Activated CD8-positive, alpha-beta memory T cell treated with anti-CD3 and anti-CD28 coated beads, Interleukin-2, amount 50 U/mL, for 48 hours (primary cell): ENCODE measurements at places on chromosomes 7 and 10.

- no peak for DNase-seq
Measured at GRCh38 chr7:79982141-79982770, 152.4 kb upstream of the GNAI1 start.

DNA sequence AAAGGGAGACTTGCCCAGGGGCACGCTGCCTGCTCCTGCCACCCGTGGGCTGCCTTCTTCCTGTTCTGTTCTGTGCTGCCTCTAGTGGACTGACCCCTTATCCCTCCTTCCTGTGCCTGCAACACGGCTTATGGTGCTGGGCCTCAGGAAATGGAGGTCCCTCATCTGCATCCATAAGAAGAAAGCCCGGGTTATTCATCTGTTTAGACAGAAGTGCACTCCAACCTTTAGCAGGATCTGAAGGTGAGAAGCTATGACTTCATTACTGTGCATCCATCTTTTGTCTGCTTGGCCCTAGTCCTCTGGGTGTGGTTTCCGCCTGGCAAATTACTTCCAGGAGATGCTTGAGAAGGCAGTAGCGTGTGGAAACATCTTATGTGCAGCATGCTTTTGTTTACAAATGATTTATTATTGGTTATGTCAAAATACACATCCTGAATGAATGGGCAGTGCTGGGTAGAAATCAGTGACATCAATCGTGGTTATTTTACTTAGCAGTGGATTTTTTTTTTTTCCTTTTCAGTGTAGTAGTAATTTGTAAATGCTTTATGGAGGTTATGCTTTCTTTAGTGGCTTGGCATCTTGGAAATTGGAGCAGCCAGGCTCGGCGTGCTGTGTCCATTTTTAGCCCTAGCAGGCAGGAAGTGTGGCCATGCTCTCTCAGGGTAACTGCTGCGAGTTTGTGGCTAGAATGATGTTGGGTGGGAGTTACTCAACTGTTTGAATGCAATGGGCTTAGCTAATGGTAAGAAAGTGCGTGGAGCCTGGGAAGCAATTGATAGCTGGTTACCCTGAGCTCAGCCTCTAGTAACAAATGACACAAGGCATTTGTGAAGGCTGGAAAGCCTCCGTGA is 12.7 kb downstream of the PTPRE start:
- DNase-seq: no peak

GRCh38 chr7:130393841-130394411 is 13.6 kb downstream of the CPA1 start:
- DNase-seq: no peak

DNA sequence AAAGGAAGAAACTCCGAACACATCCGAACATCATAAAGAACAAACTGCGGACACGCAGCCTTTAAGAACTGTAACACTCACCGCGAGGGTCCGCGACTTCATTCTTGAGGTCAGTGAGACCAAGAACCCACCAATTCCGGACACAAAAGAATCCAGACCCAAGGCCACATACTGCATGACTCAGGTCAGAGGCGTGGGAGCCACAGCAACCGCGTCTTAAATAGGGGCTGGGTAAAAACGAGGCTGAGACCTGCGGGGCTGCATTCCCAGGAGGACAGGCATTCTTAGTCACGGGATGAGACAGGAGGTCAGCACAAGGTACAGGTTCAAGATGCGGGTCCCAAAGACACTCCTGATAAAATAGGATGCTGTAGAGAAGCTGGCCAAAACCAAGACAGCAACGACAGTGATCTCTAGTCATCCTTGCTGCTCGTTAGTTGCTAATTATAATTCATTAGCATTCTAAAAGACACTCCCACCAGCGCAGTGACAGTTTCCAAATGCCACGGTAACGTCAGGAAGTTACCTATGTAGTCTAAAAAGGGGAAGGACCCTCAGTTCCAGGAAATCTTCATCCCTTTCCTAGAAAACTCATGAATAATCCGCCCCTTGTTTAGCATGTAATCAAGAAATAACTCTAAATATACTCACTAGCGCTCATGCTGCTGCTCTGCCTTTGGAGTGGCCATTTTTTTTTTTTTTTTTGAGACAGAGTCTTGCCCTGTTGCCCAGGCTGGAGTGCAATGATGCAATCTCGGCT is 19.3 kb downstream of the AP5Z1 start:
- DNase-seq: no peak

DNA sequence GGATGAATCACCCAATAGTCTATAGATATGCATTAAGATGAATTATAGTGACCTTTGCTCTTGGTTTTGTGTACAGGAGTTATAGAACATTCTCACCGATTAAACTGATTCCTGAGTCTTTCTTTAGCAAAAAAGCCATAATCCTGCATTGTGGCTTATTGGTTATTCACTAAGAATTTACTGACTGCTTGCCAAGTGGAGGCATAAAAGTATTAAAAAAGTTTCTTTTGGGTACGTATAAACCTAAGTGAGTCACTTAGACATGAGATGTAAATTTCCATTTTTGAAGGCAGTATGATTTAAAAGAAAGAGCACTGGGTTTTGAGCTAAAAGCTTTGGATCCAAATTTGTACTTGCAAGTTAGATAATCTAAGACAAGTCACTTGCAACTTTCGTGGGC is 100.7 kb downstream of the CDK6 start:
- no peak for DNase-seq
